ENCODE measurements at places on chromosomes 7 and 10.

- no peaks in the 10 kb centered on the region for H3K27me3 ChIP-seq
- peaks cover 5% of the 10 kb centered on the region for H3K4me1 ChIP-seq
- H3K36me3 ChIP-seq: no peaks in the 10 kb centered on the region
- no peak overlapping the region for H3K4me3 ChIP-seq
- H3K27ac ChIP-seq: no peak overlapping the region
- no peak for DNase-seq
These were observed 56.8 kb downstream of the MPP7 start for GRCh38 chr10:28246023-28246422.

- no peaks in the 10 kb centered on the region for H3K4me1 ChIP-seq
- H3K27ac ChIP-seq: no peak overlapping the region
- no peak for DNase-seq
- H3K4me3 ChIP-seq: no peak overlapping the region
These were observed 219.0 kb upstream of the MEOX2 start for GRCh38 chr7:15905251-15906040.

DNA sequence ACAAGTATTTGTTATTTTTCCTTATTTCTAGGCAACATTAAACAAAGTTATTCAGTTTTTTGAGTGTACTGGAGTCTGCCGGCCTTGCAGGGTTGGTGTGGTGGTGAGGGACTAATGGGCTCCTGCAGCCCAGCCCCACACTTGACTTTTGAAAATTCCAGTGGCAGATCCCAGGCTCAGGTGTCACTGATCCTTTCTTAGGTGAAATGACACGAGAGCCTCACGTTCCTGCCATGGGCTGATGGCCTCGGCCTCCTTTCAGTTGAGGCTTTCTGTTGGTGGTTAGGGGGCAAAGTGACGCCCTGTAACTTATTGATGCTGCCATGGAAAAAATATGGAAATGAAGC, 117.9 kb downstream of the NKX6-2 start:
- no peaks in the 10 kb centered on the region for H3K27me3 ChIP-seq
- no peak overlapping the region for H3K4me3 ChIP-seq
- no peaks in the 10 kb centered on the region for H3K4me1 ChIP-seq
- H3K36me3 ChIP-seq: 0 out of 2 replicates have a peak, but pooled peaks cover 2% of the 10 kb centered on the region
- no peak overlapping the region for H3K27ac ChIP-seq

- H3K27me3 ChIP-seq: no peaks in the 10 kb centered on the region
- DNase-seq: no peak
- H3K4me3 ChIP-seq: no peak overlapping the region
- H3K36me3 ChIP-seq: no peaks in the 10 kb centered on the region
- no peak overlapping the region for H3K27ac ChIP-seq
- H3K4me1 ChIP-seq: peaks cover 18% of the 10 kb centered on the region
These were observed 94.9 kb upstream of the EEPD1 start for GRCh38 chr7:36058020-36058592.

DNA sequence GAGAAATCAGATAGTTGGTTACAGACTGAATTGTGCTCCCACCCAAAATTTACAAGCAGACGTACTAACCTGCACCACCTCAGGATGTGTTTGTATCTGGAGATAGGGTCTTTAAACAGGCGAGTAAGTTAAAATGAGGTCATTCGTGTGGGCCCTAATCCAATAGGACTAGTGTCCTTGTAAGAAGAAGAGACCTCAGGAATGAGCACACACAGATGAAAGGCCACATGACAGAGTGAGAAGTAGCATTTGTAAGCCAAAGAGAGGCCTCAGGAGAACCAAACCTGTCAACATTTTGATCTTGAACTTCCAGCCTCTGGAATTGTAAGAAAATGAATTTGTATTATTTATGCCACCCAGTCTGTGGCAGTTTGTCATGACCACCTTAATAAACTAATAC, 149.5 kb upstream of the VWC2 start:
- H3K27me3 ChIP-seq: no peaks in the 10 kb centered on the region
- H3K4me3 ChIP-seq: no peak overlapping the region
- DNase-seq: no peak
- H3K4me1 ChIP-seq: peaks cover 10% of the 10 kb centered on the region
- H3K36me3 ChIP-seq: peaks cover 5% of the 10 kb centered on the region

DNA sequence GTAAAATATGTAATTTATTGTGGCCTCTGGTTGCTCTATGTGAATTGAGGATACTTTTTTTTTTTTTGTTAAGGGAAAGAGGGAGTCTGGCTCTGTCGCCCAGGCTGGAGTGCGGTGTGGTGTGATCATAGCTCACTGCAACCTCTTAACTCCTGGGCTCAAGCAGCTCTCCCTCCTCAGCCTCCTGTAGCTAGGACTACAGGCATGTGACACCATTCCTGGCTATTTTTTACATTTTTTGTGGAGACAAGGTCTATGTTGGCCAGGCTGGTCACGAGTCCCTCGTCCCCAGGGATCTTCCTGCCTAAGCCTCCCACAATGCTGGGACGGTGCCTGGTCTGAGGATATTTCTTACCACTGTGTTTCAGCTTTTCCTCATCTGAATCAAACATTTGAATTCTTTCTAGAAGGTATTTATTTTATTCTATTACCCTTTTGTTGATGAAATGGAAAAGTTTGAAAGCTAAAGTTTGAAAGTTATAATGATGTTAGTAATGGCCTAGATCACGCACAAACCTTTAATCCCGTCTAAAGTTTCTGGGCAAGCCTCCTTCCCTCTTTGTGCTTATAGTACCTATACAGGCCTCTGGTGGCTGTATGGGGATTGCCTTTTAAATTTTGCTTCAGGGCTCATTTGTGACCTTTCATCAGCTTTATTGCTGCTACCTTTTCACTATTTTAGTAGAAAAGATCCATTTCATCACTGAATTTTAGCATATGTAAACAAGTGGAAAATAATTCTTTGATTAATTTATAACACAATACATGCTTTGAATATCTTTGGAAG, 2.0 kb downstream of the IFRD1 start:
- DNase-seq: no peak
- H3K36me3 ChIP-seq: peaks cover 14% of the 10 kb centered on the region
- peak overlapping the region; percentile 95 for H3K27ac ChIP-seq
- peaks cover 33% of the 10 kb centered on the region for H3K4me1 ChIP-seq

DNA sequence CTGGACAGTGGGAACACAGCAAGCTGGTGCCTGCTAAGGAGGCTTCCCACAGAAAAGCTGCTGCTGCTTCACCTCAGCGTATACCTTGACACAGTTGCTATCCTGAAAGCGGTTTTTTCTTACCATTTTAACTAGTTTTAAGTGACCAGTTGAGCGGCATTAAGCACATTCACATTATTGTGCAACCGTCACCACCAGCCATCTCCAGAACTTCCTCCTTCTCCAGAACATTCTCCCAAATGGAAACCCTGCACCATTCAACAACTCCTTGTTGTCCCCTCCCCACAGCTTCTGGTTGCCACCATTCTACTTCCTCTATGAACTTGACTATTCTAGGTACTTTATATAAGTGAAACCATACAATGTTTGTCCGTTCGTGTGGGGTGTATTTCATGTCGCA, 169.9 kb downstream of the SNX10 start:
- H3K27me3 ChIP-seq: no peaks in the 10 kb centered on the region
- no peak overlapping the region for H3K4me3 ChIP-seq
- H3K36me3 ChIP-seq: no peaks in the 10 kb centered on the region
- DNase-seq: no peak
- no peak overlapping the region for H3K27ac ChIP-seq

DNA sequence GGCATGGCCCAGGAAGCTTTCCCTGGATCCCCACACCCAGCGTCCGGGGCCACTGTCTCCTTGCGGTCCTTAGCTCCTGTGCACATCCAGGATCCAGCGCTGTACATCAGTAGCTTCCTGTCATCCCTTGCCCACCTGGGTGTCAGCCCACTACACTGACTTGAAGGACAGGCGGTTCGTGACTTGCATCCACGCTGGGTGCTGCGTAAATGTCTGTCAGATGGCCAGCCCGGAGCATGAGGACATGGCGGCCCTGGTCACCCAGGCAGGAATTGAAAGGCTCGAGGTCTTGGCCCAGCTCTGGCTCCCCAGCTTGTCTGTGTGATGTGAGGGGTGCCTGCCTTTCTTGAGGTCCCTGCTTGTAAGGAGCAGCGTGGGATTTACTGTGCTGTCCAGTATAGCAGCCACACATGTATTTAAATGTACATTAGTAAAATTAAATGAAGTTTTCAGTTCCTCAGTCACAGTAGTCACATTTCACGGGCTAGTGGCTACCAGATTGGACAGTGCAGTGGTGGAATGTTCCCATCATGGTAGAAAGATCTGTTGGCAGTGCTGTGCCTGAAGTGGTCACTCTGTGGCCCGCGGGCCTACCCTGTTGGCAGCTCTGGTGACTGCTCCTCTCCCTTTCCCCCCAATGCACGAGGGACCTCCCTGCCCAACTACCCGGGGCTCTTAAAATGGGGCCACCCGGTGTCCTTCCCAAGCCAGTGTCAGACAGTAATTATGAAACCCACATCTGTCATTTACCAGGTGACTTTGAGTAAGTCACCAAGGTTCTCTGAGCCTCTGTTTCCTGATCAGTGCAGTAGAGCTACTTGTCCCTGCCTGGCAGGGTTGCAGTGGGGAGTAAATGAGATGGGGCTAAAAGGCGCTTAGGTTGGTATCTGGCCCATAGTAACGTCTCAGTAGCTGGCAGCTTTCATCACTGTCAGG, 97.8 kb upstream of the PPIF start:
- no peak for DNase-seq
- H3K36me3 ChIP-seq: no peaks in the 10 kb centered on the region
- H3K27me3 ChIP-seq: peaks cover 13% of the 10 kb centered on the region
- H3K4me3 ChIP-seq: no peak overlapping the region

- H3K27me3 ChIP-seq: no peaks in the 10 kb centered on the region
- peak overlapping the region; percentile 74 for H3K27ac ChIP-seq
- no peak overlapping the region for H3K4me3 ChIP-seq
- DNase-seq: no peak
- no peaks in the 10 kb centered on the region for H3K36me3 ChIP-seq
These were observed 37.6 kb downstream of the WBP1L start for GRCh38 chr10:102781090-102781920.

- H3K36me3 ChIP-seq: no peaks in the 10 kb centered on the region
- no peak overlapping the region for H3K4me3 ChIP-seq
- peaks cover 82% of the 10 kb centered on the region for H3K27me3 ChIP-seq
- DNase-seq: no peak
- H3K4me1 ChIP-seq: peaks cover 31% of the 10 kb centered on the region
These were observed 1.8 kb upstream of the KCP start for GRCh38 chr7:128912281-128912680.

DNA sequence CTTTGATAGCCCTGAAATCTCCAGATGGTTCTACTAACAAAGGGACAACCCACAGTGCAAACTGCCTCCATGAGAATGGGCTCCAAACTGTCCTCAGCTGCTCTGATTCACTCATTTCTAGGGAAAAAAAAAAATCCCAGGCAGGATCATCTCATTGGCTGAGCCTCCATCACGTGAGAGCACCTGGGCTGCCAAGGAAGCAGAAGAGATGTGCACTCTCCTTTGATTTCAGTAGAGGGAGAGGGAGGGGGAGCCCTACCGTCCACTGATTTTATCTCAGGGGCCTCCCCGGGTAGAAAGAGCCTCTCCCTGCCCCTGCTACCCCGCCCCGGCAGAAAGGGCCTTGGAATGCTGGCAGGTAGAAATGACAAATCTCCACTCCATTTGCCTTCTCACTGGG, 725.4 kb downstream of the PHTF2 start:
- peak overlapping the region; percentile 91 for H3K27ac ChIP-seq
- H3K4me3 ChIP-seq: no peak overlapping the region
- DNase-seq: peak; percentile 29
- peaks cover 4% of the 10 kb centered on the region for H3K36me3 ChIP-seq
- H3K27me3 ChIP-seq: no peaks in the 10 kb centered on the region

DNA sequence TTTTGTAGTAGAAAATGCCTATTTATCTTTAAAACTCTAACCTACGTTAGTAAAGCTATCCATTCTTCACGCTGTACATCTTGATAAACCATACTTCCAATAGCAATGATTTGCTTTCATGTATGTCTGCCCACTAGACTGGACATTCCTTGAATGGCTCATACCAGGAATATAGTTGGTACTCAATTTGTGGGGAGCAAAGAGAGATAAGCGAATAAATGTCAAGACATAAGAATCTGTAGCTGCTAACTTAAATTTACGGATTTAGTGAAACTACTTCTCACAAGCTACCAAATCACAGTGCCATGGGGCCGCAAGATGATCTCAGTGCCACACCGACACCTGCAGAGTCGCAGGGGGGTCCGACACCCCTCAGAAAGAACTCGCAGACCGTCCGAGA, 763 bp upstream of the RALA start:
- H3K27ac ChIP-seq: peak overlapping the region; percentile 91
- peaks cover 44% of the 10 kb centered on the region for H3K4me1 ChIP-seq
- no peaks in the 10 kb centered on the region for H3K36me3 ChIP-seq
- H3K27me3 ChIP-seq: no peaks in the 10 kb centered on the region

DNA sequence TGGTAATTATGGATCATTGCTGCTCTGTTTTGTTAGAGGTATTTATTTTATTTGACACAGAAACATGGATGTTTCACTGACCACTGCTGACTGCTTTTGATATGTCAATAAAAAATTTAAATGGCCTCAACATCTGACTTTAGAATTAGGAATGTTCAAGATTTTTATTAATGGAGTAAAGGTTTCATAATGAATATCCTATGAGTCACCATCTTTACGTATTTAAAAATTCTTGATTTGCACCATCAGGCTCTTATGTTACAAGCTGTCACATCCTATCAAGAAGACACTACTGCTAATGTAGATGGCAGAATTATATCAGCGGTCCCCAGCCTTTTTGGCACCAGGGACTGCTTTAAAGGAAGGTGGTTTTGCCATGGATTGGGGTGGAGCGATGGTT, 578.7 kb upstream of the NRP1 start:
- H3K27me3 ChIP-seq: no peaks in the 10 kb centered on the region
- no peaks in the 10 kb centered on the region for H3K36me3 ChIP-seq
- DNase-seq: no peak
- H3K27ac ChIP-seq: no peak overlapping the region
- H3K4me3 ChIP-seq: no peak overlapping the region

DNA sequence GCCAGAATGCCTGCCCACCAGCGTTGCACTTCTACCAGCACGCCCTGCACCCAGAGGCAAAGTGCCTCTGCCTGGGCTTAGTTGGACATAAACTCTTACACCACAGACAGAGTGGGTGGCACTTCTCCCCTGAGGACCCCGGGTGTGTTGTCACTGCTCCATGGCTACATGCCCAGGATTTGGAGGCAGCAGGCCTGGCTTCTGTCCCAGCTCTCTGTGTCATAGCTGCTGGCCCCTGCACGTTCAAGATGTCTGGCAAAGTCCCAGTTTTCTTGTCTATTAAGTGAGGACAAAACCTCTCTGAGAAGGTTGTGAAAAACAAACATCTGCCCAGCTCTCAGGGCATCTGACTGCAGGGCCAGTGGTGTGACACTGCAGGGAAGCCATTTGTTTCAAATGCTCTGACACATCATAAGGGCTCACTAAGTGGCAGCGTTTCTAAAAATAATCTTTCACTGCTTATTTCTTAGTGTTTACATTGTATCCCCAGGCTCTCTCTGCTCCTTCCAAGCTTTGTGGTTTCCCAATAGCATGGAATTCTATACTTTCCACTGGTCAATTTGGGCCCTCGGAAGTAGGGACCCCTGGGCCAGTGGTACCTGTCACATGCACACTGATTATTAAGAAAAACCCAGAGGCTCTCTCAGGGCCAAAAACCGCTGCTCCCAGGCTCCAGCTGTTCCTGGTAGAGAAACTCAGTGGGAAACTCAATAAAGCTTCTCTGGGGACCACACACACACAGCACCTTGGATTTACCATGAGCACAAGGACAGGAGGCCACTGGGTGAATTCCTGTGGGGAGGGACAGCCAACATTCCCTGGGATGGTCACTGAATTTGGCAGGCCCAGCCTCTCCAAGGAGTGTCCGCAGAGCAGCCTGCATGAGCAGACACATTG, 86.2 kb upstream of the ANLN start:
- H3K4me3 ChIP-seq: no peak overlapping the region
- H3K27ac ChIP-seq: no peak overlapping the region
- no peaks in the 10 kb centered on the region for H3K36me3 ChIP-seq
- peaks cover 37% of the 10 kb centered on the region for H3K4me1 ChIP-seq
- no peak for DNase-seq

All from WTC11 (cell line).